Natural killer cell (primary cell): ENCODE measurements at places on chromosomes 6 and 20.

GRCh38 chr6:117448732-117449485 lies 23.2 kb upstream of the ROS1 start:
- DNase-seq = no peak

GRCh38 chr6:32491700-32492099 lies 38.4 kb downstream of the HLA-DRB5 start:
- no peak for DNase-seq

DNA sequence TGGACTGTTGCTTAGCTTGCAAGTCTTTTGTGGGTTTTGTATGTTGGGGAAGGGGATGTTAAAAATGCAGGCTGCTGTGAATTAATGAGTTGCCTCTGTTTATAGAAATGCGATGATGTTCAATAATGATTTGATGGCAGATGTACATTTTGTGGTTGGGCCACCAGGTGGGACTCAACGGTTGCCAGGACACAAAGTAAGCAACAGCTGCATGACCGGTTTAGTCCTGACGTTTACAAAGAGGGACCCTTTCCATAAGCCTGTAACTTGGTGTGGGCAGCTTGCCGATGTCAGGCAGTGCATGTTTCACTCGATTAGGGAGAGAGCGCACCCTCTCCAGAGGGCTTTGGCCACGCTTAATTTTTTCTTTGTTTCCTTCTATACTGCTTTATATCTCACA lies 1.3 kb downstream of the BTBD3 start:
- DNase-seq = no peak

- DNase-seq = no peak
Measured at GRCh38 chr20:53491462-53491861, 102.2 kb downstream of the ZNF217 start.

GRCh38 chr6:159044899-159045727 lies at the start of gene TAGAP:
Gene TAGAP, minus strand, starts transcription at chr6:159044991. Its CDS starts 845 bp downstream, at chr6:159044146.
- DNase-seq = peak; percentile 93

DNA sequence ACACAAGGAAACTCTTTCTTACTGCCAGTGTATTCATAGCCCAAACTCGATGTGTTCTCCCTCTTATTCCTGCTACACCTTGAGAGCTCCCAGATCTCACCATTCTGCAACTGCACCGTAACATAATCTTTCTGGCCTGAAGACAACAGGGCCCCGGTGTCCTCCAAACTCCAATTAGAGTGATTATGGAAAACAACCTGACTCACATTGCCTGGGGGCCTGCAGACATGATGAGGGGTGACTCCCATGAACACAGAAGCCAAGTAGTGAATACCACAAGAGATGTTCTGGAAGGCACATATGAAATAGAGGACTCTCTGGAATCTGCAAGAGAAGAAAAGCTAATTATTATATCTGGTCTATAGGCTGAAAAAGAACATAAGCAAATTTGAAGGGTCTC lies 19.7 kb downstream of the SLC22A16 start:
- no peak for DNase-seq

GRCh38 chr6:32123681-32124080 lies 4.4 kb downstream of the ATF6B start:
- no peak for DNase-seq

- DNase-seq = no peak
Measured at GRCh38 chr20:51210084-51210483, 187.2 kb upstream of the KCNG1 start.

DNA sequence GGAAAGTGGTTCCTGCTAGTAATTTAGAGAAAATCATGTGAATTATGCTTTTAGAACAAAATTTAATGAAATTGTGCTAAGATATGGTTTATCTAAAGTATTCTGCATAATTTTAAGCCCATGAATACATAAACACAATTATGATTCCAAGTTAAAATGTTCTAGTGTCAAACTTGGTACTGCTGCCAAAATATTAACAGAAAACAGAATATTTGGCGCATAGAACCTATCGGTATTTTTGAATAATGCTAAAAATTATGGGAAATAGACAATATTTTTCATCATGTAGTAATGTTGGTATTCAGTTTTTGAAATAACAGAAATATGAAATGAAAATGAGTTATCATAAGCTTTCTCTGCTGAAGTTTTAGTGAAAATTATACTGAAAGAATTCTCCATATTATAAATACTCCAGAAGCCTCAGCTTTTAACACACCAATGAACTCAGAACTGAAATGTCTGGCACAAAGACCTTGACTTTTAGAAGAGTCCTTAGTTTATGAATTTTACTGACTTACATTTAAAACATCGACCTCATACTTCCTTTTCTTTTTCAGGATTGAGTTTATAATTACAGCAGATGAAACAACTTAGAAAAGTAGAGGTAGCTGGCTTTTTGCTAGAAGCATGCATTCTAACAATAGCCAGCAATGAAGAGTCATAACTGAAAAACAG lies 1192.3 kb upstream of the GJE1 start:
- DNase-seq = no peak

DNA sequence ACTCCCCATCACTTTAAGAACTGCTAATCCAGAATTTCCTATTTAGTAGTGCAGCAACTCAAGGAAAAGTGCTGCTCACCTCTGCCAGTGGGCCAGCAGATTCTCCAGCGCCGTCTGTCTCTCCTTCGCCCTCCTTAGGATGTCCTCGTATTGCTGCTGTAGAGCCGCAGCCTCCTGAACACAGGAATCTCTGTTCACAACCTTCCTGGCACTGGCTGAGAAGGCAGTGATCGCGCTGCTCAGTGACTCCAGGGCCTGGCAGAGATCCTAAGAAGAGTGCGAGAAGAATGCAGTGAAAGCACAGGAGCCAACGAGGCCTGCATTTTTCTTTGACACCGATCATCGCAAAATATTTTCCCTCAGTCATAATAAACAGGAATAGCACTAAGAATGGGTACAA lies 209.0 kb downstream of the SYNE1 start:
- DNase-seq = no peak

DNA sequence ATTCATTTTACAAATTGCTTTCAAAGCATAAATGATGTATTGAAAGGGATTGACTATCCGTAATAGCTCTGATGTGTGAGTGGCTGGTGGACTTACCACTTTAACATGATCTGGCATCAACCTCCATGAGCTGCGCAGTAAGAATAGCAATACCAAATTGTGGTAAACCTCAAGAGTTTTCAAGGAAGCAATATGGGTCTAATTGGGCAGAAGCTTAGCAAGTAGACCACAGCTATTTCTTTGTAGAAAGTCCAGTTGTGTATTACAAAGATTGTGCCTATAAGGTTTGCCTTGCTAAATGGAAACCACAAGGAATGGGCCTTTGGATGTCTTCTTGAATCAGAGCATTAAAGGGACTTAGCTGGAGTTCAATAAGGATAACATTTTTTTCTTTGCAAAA lies 736.6 kb downstream of the KIF16B start:
- DNase-seq = no peak

DNA sequence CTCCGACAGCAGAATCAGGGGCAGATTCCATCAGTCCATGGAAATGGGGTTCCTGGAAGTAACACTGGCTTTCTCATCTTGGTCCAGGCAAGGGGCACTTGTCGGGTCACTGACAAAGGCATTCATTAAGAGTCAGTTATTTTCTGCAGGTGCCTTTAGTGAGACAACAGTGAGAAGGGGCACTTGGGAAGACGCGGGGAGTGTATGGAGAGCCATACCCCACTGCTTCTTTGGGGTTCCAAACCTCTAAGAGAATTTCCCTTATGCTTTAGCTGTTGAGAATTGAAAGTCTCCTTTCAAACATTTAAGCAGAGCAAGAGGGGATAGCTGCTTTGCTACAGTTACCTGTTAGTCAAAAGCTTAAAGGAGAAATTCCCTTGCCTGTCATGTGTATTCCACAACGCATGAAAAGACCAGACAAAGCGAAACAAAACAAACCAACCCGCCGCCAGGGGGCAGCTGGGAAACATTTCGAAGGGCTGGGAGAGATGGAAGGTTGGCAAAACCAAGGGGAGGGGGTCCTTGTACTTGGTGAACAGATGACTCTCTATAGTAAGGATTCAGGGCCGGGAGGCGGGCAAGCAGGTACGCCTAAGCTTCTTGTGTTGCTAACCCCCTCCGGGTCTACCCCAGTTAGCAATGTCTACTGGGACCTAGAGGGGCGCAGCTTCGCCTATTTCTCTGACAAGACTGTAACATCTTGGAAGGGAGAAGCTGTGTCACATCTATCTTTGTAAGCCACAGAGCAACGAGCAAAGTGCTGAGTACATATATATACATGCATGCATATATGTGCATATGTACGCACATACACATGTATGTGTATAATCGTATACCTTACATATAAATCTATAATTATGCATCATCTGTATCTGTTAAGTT lies 474.9 kb upstream of the AGPAT4 start:
- DNase-seq = peak; percentile 6

DNA sequence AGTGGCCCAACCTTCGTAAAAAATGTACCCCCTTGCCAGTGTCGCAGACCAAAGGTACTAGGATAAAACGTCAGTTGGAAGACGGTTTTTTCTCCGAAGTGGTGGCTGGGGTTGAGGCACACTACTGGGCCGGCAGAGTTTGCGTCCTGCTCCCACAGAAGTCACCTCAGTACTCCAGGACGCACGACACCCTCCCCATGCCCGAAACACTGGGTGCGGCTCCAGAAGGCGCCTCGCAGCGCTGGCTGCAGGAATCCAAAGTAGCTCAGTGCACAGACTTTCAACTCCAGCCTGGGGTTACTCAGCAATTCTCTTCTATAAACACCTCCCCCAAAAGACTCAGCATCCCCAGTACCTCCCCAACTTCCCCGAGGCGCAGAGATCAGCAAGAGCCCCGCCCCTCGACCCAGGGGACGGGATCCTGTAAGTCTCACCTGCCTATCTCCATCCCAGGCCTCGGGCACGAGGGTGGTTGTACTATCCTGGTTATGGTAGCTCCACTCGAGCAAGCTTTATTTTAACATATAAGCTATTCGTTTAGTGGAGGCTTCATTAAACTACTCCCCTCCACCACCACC lies 88.2 kb downstream of the ZFP64 start:
- no peak for DNase-seq

DNA sequence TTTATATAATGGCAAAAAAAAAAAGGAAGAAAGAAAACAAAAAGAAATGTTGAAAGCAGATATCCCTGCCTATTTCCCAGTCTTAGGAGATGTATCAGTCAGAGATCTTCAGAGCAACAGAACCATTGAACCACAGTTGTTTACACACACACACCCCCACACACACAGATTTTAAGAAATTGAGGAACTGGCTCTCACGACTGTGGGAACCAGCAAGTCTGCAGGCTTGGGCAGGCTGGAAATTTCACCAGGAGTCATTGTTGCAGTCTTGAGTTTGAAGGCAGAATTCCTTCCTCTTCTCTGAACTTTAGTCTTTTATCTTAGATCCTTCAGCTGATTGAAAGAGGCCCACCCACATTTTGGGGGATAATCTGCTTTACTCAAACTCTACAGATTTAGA lies 380.9 kb downstream of the CDKAL1 start:
- no peak for DNase-seq

GRCh38 chr6:168884646-168885086 lies 369.0 kb downstream of the THBS2 start:
- peak; percentile 81 for DNase-seq

- no peak for DNase-seq
Measured at GRCh38 chr6:137219664-137220252, 573 bp upstream of the IFNGR1 start.

GRCh38 chr6:166952567-166953486 lies 3.5 kb downstream of the RNASET2 start:
- DNase-seq = no peak

DNA sequence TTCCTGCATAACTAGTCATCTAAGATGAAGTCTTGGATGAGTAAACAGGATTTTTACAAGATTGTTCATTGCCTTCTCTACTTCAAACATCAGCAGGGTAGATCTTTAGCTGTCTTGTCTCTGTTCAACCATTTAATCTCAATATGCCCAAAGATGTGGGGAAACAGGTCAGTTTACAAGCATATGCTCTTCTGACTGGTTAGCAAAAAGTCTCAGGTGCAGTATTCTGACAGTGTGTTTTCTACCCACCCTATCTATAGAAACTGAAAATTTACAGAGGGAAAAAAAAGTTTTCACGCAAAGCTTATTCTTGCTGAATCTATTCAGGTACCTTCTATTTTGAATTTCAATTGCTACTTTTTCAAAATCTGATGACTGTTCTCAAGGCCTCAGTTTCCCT lies 29.0 kb downstream of the MAP3K5 start:
- no peak for DNase-seq

DNA sequence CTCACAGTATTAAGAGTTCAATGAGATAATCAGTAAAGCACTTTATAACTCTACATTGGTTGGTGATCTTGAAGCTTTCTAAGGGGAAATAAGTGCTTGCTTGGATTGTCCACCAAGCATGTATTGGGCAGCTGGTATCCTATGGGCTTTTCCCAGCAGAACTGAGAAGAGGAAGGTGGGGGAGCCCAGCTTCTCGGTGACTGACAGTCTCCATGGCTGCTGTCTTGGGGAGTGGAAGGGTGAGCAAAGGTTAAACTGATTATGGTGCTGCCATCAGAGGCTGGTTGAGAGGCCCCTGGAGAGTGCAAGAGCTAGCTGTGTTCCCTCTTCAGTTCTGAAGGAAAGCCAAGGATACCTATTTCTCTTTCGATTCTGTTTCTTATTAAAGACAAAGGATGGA lies 35.5 kb upstream of the ADTRP start:
- DNase-seq = no peak

GRCh38 chr6:149925974-149926777 lies 3.3 kb upstream of the RAET1G start:
- DNase-seq = peak; percentile 80

GRCh38 chr6:40796260-40797221 lies 209.4 kb upstream of the LRFN2 start:
- no peak for DNase-seq

DNA sequence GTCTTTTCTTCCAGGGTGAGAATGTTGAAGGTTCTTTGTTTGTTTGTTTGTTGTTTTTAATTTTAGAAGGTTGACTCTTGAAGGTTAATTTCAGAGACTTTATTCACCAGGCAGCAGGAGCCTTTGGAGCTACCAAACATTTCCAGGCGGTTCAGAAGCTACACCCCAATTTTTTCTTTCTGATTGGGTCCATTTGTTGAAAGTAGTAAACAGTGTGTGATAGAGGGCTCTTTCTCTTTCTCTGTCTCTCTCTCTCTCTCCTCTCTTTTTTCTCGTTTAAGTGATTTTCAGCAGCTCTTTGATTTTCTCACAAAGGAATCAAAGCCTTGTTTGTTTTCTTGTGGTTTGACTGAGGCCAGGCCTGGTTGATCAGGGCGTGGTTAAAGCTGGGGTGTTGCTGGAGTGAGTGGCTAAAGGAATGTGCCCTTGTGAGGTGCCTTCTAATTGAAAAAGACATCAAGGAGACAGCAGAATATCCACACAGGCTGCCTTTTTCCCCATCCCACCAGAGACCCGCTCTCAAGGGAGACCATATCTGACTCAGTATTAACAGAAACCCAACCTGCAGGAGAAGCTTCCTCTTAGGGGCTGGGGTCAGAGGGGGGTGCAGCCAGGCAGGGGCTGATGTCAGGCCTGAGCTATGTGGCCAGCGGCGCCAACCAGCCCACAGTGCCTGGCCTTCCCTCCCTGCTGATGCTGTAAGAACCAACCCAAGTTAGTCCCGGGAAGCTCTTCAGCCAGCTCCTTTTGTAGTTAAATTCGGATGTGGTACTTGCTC lies 40.4 kb upstream of the NAA20 start:
- DNase-seq = no peak
